ENCODE measurements at places on chromosomes 1 and 21.
A peak's percentile ranks its signal among the peaks of the same experiment; 100 is the strongest.

- no peak for DNase-seq
Measured at GRCh38 chr1:200354243-200354642, 55.6 kb downstream of the ZNF281 start.

DNA sequence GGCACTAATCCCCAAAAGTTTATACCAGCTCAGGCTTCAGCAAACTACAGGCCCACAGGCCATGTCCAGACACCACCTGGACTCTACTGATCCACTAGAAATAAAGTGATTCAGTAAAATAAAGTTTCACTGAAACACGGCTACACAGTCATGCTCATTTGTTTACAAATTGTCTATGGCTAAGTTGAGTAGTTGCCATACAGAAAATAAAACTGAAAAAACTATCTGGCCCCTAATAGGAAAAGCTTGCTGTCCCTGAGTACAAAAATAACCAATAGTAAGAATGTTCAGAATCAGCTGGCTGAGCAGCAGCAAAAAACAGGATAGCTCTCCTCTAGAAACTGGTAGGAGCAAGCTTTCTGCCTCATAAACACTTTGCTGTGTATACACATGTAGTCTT is 221.5 kb downstream of the RERE start:
- DNase-seq: no peak

DNA sequence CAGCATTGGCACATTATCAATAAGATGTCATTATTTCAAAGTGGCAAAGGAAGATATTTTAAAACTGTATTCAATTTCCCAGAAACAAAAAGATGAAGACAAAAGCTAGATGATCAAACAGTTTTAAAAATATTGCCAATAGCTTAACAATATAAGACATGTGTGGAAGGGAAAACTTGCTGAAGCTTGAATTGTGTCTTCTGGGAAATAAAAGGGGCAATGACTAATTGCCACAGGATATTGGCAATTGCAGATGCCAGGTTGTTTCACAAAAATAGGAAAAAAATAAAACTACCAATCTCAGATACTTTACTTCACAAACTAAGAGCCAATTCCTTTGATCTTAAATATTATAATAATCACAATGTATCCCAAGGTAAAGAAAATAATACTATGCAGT is 679.8 kb upstream of the ADAMTS5 start:
- DNase-seq: no peak

DNA sequence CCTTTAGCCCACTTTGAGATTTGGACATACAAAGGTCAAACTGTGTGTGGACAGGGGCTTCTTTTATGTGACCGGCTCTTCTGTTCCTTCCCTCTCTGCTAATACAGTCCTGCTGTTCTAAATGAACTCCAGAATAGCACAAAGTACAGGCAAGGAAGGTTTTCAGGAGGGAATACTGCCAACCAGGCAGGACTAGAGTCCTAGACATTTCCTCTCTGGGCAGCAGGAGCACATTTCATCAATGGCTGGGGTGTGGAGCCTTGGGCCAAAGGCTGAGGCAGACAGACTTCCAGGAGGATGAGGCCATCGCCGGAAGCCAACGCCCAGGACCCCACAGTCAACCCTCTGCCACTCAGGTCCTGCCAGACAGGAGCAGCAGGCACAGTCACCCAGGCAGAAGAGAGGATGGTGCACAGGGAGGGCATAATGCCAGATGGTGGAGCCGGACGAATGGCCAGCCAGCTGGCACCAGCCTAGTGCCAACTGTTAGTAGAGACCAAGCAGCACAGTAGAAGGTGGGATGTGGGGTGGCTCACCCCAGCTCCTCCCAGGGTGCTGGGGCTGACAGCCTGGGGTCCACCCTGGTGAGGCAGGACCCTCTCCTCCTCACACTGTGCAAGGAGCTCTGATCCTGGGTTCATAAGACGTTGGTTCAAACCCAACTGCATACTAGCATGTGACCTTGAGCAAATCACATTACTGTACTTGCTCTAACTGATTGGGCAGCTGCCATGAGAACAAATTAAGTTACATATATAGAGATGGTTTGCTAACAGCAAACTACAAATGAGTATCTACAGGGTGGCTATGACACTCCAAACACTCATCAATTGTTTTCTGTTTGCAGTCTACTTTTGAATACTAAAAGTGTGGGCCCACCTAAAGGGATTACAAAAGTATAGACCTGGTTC is 410.7 kb downstream of the SIPA1L2 start:
- no peak for DNase-seq

- DNase-seq: no peak
Measured at GRCh38 chr1:237672748-237673147, 218.0 kb downstream of the ZP4 start.

DNA sequence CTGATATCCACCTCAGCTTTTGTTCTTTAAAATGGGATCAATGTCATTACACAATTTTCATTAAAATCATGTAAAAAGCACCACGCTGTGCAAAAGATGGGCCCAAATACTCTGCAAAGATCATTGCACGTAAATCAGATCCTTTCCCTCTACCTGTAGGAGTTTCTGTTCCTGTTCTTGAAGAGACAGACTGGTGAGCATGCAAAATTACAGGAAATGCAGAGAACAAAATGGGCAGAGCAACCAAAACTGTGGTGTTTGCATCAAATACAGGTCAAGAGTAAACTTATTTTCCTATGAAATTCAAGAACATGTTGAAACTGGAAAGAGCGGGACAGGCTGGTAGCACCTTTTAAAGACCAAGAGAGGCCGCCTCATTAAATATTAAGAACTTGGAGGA is 294.9 kb upstream of the ADGRL2 start:
- DNase-seq: no peak

DNA sequence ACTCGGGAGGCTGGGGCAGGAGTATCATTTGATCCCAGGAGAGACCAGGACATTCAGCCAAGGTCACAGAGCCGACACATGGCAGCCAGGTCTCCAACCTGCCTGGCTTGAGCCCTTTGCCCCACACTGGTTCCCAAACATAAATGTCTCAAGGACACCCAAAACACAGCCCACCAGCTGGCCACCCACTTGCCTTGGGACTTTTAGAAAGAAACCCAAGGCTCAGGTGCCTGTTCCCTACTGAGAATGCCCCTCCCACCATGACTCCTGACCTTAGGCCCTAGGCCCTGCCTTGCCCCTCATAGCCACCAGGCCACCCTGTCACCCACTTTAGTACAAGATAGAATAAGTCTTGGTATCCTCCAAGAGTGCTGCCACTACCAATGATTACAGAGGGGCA is 41.9 kb upstream of the LRP8 start:
- no peak for DNase-seq

- DNase-seq: no peak
Measured at GRCh38 chr1:151327903-151328674, 873 bp upstream of the PI4KB start.

DNA sequence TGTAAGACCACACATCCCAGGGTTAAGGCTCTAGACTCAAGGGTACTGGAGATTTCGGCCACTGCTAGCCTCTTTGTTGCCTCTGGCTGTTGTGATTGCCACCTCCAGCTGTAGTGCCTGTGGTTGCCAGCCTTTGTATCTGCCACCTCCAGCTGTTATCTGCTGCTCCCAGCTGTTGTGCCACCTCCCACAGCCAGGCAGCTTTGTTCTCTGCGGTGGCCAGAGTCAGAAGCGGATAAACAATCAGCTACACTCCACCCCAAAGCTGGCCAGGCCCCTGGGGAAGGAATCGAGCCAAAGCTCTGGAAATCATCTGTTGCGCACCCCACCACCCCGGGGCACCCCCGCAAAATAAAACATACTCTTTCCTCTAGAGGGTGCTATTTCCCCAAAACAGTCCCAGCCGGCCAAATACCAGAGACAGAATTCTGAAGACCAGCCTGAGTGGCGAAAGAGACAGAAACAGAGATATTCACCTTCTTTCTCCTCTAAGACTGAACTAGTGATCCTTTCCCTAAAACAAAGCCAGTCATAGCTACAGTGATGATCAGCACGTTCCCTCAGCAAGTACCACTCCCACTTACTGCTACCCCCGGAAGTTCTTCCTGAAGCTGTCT is 14.8 kb upstream of the PIGM start:
- DNase-seq: peak; percentile 23

- DNase-seq: no peak
Measured at GRCh38 chr21:18545908-18546307, 142.3 kb upstream of the TMPRSS15 start.

DNA sequence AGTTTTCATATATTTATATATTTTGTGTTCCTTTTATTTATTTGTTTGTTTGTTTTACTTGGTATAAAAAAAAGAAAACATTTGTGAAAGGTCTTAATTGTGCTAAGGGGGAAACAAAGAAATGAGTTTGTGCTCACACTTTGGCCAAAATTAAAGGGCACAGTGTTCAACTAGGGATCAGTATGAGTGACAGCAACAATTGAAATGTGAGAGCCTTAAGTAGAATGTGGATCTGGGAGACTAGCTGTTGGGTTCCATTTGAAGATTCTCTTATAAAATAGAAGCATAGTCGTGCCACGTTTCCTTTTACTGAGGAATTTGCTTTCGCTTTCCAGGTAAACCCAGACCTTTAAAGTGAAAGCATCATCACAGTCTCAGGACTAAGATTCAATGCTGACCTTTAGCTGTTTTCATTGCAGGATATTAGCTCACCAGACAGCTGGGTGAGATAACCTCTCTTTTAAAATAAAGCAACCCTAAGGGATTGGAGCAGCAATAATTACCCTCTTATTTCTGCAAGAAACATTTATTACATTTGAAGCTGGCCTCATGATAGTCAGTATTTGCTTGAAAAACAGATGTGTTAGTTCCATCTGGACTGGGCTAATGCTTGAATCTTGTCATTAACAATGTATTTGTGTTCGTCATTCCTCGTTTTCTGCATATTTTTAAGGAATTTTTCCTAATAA is 37.1 kb upstream of the CD55 start:
- DNase-seq: no peak

DNA sequence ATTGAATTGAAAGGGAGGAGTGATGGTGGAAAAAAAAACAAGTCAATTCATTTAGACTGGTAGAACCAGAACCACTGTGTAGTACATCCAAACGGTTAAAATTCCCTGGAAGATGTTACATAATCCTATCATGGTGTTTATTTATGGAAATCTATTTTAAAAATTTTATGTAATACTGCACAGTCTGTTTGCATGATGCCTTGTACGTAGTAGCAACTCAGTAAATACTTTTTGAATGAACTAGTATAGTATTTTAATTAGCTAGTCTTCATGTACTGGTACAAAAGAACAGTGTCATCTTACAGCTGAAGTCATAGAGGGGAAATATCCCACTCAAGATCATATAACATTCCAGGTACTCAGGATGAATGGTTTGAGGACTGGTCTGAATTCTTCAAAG is 27.0 kb upstream of the IER5 start:
- no peak for DNase-seq

DNA sequence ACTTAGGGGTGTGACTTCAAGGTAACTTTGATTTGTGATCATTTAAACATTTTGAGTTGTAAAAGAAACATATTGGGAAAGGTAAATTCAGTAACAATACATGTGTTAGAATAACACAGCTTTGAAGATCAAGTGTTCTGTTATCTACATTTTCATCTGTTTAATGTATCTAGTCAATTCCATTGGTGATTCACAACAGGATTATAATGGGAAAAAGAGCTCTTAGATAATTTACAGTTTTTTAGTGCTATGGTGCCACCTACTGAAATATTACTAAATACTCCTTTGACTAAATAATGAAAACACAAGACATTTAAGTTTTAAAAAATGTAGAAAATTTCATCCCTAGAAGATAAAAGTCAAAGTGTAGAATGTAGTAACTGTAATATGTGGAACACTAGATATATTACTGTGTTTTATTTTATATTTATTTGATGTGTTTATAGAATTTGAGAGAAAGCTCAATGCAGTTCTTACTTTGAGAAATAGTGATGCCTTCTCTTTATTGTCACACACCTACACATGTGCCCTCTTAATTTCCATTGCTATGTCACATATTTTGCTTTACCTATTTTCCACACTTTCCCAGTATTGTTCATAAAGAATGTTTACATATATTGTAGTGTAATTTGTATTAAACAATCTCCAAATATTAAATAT is 47.4 kb downstream of the PTPRC start:
- DNase-seq: no peak

DNA sequence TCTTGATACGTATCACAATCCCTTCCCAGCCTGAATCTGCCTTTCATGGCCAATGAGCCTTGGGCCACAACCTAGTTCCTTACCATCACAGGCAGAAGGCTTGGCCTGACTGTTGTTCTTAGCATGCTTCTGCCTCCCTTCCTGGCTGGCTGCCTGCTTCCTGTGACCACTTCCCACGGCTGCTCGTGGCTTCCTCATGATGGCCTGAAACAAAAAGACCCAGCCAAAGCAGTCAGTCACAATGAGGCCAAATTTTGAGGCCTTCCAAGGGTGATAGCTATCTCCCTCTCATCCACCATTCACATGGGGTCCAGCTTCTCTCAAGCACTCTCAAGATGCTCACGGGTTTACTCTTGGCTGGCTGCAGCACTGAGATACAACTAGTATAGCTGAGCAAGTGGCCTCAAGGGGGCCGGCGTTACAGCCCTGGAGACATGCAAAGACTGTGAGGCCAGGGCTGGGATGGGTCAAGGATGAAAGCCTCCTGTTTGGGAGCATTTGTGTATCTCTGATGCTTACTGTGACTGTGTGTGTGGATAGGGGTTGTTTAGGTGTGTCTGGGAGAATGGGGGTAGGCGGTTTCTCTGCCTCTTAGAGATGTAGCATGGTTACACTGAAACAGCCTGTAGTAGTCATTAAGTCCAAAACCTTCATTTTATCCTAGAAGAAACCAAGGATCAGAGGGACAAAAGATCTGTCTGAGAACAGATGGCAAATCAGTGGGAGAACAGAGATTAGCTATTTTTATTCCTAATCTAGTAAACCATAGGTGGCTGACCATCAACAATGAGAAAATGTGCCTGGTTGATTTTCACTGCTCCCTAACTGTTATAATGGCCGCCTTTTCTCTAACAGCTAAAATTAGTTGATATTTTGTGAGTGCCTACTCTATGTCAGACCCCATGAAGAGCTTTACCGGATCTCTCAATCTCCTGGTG is 5.4 kb upstream of the TOE1 start:
- DNase-seq: no peak

GRCh38 chr21:41360072-41360821 is 1.6 kb upstream of the MX2 start:
- no peak for DNase-seq

- DNase-seq: no peak
Measured at GRCh38 chr1:160374306-160375110, 7.6 kb downstream of the NHLH1 start.

- no peak for DNase-seq
Measured at GRCh38 chr1:156858959-156859522, at the start of gene INSRR. INSRR (minus strand) TSS chr1:156859117; CDS start chr1:156858621, 496 bp downstream.

Measured in T-helper 17 cell (primary cell).